ENCODE measurements at places on chromosomes 1 and 21.
A peak's percentile ranks its signal among the peaks of the same experiment; 100 is the strongest.

DNA sequence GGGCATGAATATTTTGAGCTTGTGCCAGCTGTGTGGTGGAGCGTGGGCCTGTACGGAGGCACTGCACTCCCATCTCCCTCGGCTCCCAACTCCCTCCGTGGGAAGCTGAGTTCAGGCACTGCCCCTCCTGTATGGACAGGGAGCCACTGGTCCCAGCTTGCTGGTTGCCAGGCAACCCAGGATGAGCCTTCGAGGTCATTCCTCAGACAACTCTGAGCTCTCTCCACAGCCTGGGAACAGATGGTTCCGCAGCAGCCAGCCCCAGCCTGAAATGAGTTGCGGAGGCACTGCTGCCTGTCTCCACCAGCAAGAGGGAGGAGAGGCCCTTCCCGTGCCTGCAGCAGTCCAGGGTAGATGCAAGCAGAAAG, 58.4 kb upstream of the TENT5B start:
- peak; percentile 10 for DNase-seq

DNA sequence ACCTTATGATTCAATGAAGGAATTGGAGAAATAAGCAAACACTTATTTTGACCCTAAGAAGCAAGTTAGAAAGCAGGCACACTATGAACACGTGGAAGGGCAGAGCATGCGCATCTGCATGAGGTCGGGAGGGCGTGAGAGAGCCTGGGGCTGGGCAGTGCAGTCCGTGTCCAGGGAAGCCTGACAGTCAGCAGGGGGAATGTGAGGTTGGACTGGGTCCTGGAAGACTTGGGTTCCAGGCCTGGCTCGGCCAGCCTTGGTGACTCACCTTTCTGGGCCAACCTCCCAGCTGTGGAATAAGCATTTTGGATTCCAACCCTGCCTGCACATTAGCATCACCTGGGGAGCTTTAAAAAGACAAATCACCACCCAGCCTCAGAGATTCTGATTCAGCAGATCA, 26.6 kb upstream of the LMX1A start:
- peak; percentile 67 for DNase-seq

DNA sequence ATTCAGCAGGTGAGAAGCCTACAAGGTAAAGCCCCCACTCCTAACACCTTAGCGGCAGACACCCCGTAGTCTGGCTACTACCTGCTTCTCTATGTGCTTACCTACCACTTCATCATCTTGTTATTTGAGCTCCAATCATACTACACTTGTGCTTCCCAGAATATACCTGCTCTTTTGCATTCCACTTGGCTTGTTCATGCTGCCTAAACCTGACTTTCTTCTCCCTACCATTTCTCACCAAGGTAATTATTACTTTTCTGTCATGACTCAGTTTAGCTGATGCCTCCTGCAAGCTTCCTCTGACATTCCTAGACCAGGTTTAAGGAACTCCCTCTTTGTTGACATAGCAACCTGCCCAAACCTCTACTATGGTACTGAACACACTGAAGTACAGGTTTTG, 495.6 kb upstream of the C1orf87 start:
- DNase-seq, result peak; percentile 99

- no peak for DNase-seq
Measured at GRCh38 chr1:24929398-24930259, 447 bp downstream of the RUNX3 start.

DNA sequence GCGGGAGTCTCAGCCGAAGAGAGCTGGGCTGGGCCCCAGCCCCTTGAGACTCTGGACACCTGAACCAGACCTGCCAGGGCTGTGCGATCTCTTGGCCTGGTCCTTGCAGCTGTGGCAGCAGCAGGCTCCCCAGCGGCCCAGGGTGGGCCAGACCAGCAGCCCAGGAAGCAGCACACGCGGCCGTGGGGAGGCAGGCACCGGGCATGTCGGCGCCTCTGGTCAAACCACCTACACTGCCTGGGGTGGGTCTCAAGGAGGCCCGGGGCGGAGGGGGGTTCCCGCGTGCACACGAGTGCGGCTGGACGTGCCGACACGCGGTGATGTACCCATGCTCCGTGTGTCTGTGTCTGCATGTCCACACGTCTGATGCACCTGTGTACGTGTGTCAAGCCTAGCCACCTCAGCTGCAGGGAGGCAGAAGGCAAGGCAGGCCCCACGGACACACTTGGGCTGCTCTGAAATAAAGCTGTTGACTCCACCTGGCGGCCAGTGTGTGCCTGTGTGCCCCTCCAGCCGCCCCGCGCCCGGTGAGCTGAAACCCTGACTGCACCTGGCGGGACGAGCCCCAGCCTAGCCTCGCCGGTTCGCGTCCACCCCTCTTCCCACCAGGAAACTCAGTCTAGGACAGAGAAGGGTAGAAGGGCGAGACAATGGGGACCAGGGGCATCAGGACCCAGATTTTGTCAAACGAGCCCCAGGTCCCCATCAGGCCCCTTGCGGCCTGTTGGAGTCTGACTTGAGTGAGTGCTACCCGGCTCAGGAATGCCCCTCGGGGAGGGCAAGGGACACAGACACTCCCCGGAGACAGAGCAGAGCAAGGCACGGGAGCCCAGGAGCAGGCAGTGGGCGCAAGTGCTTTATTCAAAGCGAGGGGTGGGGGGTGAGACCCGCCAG, 11.6 kb downstream of the SCNN1D start:
- peak; percentile 87 for DNase-seq

DNA sequence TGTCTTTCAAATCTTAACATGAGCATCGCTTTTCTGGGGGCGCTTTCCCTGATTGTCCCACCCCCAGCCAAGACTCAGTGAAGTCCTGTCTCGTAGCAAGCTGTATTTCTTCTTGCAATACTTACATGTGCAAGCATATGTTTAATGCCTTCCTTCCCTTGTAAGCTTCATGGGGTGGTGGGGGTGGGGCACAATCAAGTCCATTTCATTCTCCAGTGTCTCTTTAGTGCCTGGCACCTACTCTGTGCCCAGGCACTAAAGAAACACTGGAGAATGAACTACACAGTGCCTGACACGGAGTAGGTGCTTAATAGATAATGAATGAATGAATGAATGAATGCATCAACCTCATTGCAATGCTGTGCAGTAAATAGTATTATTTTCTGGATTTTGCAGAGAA, 143.1 kb downstream of the PLPP3 start:
- DNase-seq, result no peak

DNA sequence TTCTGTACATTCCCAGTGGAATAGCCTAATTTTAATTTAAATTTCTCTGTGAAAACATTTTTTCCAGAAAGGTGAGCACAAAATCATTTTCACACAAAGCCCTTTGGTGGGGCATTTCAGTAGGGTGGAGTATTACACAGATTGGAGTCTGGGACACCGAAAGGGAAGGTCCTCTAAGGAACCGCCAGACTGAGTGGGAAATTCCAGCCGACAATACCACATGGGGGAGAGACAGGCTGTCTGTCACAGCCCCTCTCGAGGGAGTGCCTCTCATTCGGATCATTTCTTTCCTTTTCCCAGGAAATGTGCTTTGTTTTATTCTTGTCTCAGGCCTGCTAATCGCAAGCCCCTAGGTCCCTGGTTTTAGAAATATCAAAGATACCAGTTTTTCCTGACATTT, 150.6 kb upstream of the HOOK1 start:
- no peak for DNase-seq

DNA sequence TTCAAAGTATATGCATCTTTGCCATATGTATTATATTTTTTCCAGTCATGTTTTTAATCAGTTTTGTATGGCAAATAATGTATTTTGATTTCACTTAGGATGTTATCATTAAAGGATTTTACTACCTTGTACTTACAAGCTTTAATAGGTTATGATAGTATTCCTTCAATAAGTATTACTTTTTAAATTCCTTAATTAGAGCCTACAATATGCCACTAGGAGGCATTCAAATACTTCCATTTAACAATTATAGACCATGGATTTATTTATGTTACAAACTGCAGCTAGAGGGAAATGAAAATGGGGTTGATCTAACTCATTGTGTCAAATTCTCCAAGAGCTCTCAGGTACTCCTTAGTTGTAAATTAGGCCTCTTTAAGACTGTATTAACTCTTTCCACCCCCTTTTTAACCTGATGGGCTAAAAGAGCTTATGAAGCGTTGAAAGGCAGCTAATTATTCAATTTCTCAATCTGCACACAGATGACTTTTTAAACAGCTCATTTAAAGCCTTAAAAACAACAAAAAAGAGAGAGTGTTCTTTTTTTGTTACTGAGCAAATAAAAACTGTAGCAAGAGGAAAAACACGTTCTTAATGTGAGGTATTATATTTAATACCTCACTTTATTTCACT, 156.2 kb downstream of the DENND1B start:
- DNase-seq, result peak; percentile 4

- no peak for DNase-seq
Measured at GRCh38 chr1:117662667-117663066, 56.8 kb downstream of the TENT5C start.

GRCh38 chr1:235244974-235245592, 82.9 kb downstream of the ARID4B start:
- no peak for DNase-seq

DNA sequence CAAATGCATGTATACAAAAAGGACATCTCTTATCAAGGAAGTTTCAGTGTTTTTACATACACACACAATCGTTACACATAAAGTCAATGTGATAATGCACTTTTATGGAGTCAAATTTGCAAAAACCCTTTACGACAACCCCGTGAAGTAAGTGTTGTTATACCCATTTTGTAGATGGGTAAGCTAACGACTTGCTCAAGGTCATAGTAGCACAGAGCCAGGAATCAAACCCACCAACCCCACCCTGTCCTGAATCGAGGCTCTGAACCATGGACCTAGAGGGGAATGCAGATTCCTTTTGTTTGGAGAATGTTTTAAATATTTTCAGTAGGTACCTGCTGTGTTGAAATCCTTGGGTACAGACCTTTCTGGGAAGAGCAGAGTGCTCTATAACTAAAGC, 77.4 kb upstream of the ARTN start:
- no peak for DNase-seq

GRCh38 chr1:214004014-214004413, 16.2 kb downstream of the PROX1 start:
- no peak for DNase-seq

GRCh38 chr1:226092965-226093364, 30.4 kb downstream of the H3-3A start:
- no peak for DNase-seq

DNA sequence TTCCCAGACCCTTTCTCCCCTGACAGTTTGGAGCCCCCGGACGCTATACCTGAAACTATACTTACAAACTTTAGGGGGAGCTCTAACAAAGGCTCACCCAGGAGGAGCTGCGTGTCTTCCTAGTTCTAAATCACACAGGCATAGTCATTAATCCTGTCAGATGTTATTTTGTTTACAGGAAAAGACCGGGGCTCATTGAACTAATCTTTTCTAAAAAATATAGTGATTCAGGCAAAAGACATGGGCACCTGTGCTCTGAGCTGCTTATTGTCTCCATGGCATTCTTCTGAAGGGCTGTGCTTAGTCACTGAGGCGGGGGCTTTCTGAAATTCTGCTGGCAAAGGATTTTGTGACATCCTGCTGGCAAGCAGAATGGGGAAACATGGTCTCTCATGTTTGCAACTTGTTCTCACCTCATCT, 1577.0 kb downstream of the NCAM2 start:
- no peak for DNase-seq

- DNase-seq, result no peak
Measured at GRCh38 chr1:172935062-172935592, 115.6 kb downstream of the TNFSF18 start.

DNA sequence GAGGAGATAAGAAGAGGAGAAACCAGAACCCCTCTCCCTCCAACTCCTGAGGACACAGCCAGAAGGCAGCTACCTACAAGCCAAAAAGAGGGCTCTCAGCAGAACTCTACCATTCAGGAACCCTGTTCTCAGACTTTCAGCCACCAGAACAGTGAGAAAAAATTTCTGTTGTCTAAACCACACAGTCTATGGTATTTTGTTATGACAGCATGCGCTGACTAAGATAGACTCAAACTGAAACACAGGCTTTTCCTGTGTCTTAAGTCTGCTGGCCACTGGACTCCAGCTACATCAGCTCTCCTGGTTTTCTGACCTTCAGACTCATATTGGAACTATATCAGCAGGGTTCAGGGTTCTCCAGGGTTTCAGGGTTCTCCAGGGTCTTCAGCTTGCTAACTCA, 126.5 kb upstream of the TNFSF4 start:
- peak; percentile 8 for DNase-seq

DNA sequence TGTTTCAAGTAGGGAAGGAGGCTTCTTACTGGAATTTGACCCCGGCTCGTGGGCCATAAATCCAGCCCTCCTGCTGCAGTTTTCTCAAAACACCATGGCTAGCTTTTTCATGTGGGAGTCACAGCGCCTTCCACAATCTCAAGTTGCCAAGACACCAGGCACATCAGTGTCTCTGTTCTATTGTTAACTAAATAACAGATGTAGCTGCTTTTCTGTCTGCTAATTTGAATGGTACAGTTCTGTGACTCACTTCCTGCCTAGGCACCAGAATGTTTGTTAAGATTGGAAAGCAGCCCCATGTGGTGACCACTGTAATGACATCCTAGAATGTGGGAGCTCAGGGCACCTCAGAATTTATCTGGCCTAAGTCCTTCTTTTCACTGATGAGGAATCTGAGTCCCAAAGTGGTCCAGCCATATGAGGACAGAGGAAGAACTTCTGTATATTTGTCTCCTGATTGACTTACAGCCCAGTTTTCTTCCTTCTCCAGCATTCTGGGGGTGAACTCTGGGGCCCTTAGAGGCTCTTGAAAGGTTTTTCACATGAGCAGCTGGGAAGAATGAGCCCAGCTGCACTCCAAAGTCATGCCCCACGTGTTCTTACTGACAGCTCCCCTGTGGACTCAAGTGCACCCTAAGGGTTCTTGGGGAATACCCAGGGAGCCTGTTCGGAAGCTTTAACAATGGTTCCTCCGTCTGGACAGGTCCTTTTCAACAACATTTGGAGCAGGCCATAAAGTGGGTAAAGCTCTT, 27.5 kb downstream of the TRIM45 start:
- peak; percentile 66 for DNase-seq

DNA sequence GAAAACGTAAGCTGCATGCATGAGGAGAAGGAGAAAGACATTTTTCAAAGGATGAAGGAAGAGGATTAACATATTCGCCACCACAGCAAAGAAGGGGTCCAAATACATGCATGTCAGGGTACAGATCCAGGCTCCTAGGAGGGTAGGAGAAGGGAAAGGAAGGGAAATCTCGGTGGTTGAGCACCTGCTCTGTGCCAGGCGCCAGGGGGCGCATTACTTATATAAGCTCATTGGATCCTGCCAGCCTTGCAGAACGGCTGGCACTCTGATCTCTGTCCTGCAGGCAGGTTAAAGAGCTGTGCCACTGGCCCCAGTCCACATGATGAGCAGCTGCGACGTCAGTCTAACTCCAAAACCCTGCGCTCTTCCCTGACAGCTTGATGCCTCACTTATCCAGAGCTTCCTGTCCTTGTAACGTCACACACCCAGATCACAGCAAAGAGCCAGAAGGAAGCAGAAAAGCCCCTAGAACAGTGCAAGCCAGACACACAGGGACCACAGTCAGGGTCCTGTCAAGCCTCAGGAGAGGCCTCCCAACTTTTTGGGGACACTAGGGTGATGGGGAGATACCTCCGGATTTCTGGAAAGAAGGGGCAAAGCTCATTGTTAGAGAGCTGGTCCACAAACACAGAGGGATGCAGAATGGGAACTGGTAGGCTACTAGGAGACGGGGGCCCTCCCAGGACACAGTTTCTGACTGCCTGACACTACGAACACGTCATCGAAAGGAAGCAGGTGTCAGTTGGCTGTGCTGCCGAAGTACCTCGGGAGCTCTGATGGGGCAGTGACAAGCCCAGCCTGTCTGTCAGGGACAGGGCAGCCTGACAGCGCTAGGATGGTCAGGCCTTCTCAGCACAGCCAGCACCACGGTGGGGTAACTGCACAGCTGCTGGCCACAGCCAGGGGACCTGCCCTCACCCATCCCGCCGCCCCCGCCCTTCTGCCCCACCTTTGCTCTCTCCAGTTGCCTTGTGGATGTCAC, 99.1 kb downstream of the BEND5 start:
- peak; percentile 83 for DNase-seq
